ENCODE measurements at places on chromosomes 11 and 22.

DNA sequence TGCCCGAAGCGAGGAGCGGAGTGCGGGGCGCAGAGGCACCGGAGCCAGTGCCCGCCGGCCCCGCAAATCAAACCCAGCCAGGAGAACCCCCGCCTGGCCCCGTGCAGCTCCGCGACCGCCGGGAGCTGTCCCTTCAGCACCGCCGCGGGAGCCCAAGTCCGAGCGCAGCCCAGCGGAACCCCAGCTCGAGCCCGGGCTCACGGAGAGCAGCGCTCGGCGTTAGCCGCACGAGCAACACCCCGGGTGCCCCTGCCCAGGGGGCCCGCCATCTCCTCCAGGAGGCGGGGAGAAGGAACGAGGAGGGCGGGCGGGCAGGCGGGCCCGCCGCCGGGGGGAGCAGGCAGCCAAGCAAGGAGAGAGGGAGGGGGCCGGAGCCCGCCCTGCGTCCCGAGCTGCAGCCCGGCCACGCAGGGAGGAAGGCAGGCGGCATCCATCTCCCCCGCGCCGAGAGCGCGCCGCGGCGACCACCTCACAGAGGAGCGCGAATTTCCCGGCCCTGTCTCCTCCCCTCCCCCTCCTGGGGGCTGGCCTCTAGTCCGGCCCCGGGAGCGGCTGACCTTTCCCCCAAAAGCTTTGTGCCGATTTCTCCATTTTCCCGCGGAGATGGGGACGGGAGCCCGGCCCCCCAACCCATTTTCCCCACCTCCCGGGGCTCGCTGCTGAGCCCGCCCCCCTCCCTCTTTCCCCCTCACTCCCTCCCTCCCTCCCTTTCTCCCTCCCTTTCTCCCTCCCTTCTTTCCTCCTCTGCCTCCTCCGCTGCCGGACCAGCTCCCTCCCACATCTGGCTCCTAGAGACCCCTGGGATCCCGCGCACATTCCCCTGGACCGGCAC, 621 bp downstream of the KCNC1 start:
- peaks cover 3% of the 10 kb centered on the region for H3K27me3 ChIP-seq
- peak overlapping the region; percentile 18 for H3K4me3 ChIP-seq
- H3K36me3 ChIP-seq, result no peaks in the 10 kb centered on the region
- no peak for DNase-seq
- no peak overlapping the region for H3K27ac ChIP-seq
- H3K4me1 ChIP-seq, result peaks cover 19% of the 10 kb centered on the region

- H3K27me3 ChIP-seq, result no peaks in the 10 kb centered on the region
- no peaks in the 10 kb centered on the region for H3K36me3 ChIP-seq
- no peak overlapping the region for H3K27ac ChIP-seq
- H3K4me3 ChIP-seq, result no peak overlapping the region
- no peaks in the 10 kb centered on the region for H3K4me1 ChIP-seq
Measured at GRCh38 chr11:60240662-60241061, 2.3 kb downstream of the MS4A4E start.

DNA sequence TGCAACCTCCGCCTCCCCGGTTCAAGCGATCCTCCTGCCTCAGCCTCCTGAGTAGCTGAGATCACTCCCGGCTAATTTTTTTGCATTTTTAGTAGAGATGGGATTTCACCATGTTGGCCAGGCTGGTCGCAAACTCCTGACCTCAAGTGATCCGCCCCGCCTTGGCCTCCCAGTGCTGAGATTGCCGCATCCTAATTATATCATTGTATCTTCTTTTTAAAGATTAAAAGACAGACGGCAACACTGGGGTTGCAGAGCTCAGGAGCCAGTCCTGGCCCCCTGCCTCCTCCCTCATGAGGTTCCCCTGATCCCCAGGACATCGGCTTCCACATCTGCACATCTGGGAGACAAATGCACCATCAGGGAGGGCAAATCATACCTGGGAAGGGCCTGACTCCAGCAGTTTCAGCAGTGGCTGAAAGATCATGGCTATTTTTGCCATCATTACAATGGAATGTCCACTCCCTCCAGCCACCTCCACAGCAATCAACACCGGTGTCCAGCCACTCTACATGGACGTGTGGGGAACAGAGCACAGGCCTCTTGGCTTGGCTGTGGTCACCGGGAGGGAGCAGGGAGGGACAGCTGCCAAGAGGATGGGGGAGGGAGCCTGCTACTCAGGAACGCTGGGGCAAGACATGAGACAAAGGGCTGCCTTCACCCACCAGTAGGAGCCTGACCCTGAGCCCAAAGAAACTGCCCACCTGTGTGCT, 9.2 kb upstream of the CELSR1 start:
- no peaks in the 10 kb centered on the region for H3K36me3 ChIP-seq
- H3K4me3 ChIP-seq, result no peak overlapping the region
- peak overlapping the region; percentile 87 for H3K27ac ChIP-seq
- no peaks in the 10 kb centered on the region for H3K27me3 ChIP-seq

- no peaks in the 10 kb centered on the region for H3K4me1 ChIP-seq
- no peak overlapping the region for H3K4me3 ChIP-seq
- H3K27me3 ChIP-seq, result no peaks in the 10 kb centered on the region
- no peak for DNase-seq
- H3K27ac ChIP-seq, result no peak overlapping the region
- no peaks in the 10 kb centered on the region for H3K36me3 ChIP-seq
Measured at GRCh38 chr11:102879801-102880200, 5.0 kb upstream of the MMP12 start.

- H3K4me1 ChIP-seq, result no peaks in the 10 kb centered on the region
- no peak overlapping the region for H3K27ac ChIP-seq
- H3K27me3 ChIP-seq, result no peaks in the 10 kb centered on the region
- no peak overlapping the region for H3K4me3 ChIP-seq
- H3K36me3 ChIP-seq, result no peaks in the 10 kb centered on the region
Measured at GRCh38 chr11:111465400-111465799, 46.8 kb downstream of the BTG4 start.

DNA sequence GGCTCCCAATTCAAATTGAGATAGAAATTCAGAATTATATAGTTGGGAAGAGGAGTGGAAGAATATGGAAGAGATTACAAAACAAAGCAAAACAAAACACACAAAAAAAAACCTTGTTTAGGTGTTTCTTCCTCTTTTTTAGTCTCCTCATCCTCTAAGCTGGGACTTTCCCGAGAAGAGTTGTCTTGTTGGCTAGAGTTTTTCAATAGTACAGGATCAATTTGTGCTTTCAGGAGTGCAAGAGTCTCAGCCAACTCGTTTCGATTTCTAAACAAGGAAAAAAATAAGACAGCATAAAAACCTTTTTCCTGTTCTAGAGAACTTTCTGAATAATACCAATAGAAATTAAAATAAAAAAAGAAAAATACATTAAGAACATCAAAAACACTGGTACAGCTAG, 87.8 kb upstream of the CLNS1A start:
- peaks cover 5% of the 10 kb centered on the region for H3K36me3 ChIP-seq
- H3K4me3 ChIP-seq, result no peak overlapping the region
- H3K4me1 ChIP-seq, result no peaks in the 10 kb centered on the region
- H3K27ac ChIP-seq, result no peak overlapping the region

DNA sequence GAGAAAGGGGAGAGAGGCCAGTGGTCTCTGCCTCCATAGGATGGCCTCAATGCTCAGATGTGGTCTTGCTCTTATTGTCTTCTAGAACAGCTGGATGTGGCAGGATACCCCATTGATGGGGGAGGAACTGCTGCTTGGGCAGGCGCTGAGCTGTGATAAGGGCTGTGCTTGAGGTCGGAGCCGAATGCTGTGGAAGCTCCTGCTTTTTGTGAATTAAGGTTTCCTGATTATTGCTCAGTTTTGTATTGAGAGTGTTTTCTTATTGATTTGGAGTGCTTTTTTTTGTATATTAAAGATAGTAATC, 57.2 kb downstream of the CABIN1 start:
- H3K27me3 ChIP-seq, result no peaks in the 10 kb centered on the region
- no peak for DNase-seq
- H3K36me3 ChIP-seq, result peaks cover 94% of the 10 kb centered on the region
- peaks cover 6% of the 10 kb centered on the region for H3K4me1 ChIP-seq
- no peak overlapping the region for H3K4me3 ChIP-seq

DNA sequence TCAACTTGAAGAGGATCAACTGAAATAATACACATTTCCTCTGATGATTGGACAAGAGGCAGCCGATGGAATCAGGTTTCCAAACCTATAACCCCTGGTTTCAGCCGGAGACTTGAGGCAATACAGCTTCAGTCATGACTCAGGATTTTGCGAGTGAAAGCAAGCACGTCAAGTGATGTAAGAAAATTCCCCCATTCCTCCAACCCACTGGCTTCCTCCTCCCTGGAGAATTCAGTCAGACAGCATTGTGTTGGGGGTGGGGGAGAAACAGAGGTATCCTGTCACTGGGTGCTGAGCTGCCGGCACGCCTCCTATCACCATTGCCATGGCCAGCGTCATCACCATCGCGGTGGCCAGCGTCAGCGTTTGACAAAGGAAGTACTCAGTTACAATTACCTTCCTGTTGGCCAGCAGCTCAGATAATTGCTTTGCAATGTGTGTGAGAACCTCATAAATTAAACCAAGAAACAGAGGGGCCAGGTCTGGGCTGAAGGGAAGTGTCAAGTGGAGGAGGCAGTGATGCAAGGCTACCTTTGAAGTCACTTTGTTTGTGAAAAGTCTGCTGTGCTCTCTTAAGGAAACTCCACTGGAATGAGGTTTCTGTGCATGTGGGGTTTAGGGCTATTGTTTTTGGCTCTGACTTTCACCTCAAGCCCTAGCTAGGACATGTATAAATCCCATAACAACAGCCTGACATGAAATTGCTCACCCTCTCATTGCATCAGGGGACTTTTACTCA, 50.2 kb downstream of the LIF start:
- H3K4me1 ChIP-seq, result peaks cover 47% of the 10 kb centered on the region
- peak overlapping the region; percentile 90 for H3K27ac ChIP-seq
- H3K36me3 ChIP-seq, result no peaks in the 10 kb centered on the region
- no peak overlapping the region for H3K4me3 ChIP-seq
- no peaks in the 10 kb centered on the region for H3K27me3 ChIP-seq

GRCh38 chr22:19495562-19496323, 16.0 kb downstream of the CDC45 start:
- no peaks in the 10 kb centered on the region for H3K27me3 ChIP-seq
- no peak overlapping the region for H3K4me3 ChIP-seq
- no peaks in the 10 kb centered on the region for H3K4me1 ChIP-seq

- no peaks in the 10 kb centered on the region for H3K27me3 ChIP-seq
- no peak for DNase-seq
- H3K4me3 ChIP-seq, result no peak overlapping the region
- H3K4me1 ChIP-seq, result peaks cover 2% of the 10 kb centered on the region
- H3K36me3 ChIP-seq, result no peaks in the 10 kb centered on the region
Measured at GRCh38 chr11:68115285-68115684, 5.9 kb downstream of the CHKA start.

- H3K27ac ChIP-seq, result no peak overlapping the region
- H3K36me3 ChIP-seq, result no peaks in the 10 kb centered on the region
- no peaks in the 10 kb centered on the region for H3K27me3 ChIP-seq
- H3K4me3 ChIP-seq, result no peak overlapping the region
- no peak for DNase-seq
Measured at GRCh38 chr11:7490535-7490934, 5.2 kb downstream of the OLFML1 start.

GRCh38 chr22:39363751-39364515, 14.1 kb downstream of the SYNGR1 start:
- DNase-seq, result no peak
- peaks cover 49% of the 10 kb centered on the region for H3K4me1 ChIP-seq
- no peaks in the 10 kb centered on the region for H3K27me3 ChIP-seq
- H3K4me3 ChIP-seq, result no peak overlapping the region
- H3K27ac ChIP-seq, result peak overlapping the region; percentile 36

DNA sequence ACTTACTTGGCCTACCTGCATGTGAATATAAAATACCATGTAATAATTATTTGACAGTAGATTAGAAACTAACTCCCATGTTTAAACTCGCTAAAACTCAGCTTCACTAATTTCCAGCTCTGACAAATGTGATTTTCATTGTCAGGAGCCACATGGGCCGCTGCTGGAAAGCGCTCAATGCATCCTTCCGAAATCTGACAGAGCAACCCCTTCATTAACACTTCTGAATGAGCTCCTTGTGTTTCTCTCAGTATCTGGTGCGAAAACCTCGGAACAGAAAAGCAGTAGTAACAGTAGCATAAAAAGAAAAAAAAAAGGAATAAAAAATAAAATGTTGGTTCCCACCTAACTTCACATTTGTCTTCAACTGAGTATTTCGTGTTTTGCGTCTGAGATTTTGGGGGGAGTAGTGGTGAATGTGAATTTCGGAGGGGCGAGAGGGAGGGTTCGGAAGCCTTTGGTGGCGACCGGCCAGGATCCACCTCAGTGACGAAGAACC, 710 bp downstream of the MTCH2 start:
- H3K27ac ChIP-seq, result peak overlapping the region; percentile 95
- peaks cover 6% of the 10 kb centered on the region for H3K4me1 ChIP-seq
- no peaks in the 10 kb centered on the region for H3K27me3 ChIP-seq
- H3K4me3 ChIP-seq, result peak overlapping the region; percentile 69
- H3K36me3 ChIP-seq, result peaks cover 30% of the 10 kb centered on the region
- no peak for DNase-seq

GRCh38 chr11:100080821-100081220, 606.3 kb upstream of the ARHGAP42 start:
- no peaks in the 10 kb centered on the region for H3K27me3 ChIP-seq
- H3K4me3 ChIP-seq, result no peak overlapping the region
- H3K27ac ChIP-seq, result no peak overlapping the region
- no peaks in the 10 kb centered on the region for H3K36me3 ChIP-seq
- H3K4me1 ChIP-seq, result no peaks in the 10 kb centered on the region

DNA sequence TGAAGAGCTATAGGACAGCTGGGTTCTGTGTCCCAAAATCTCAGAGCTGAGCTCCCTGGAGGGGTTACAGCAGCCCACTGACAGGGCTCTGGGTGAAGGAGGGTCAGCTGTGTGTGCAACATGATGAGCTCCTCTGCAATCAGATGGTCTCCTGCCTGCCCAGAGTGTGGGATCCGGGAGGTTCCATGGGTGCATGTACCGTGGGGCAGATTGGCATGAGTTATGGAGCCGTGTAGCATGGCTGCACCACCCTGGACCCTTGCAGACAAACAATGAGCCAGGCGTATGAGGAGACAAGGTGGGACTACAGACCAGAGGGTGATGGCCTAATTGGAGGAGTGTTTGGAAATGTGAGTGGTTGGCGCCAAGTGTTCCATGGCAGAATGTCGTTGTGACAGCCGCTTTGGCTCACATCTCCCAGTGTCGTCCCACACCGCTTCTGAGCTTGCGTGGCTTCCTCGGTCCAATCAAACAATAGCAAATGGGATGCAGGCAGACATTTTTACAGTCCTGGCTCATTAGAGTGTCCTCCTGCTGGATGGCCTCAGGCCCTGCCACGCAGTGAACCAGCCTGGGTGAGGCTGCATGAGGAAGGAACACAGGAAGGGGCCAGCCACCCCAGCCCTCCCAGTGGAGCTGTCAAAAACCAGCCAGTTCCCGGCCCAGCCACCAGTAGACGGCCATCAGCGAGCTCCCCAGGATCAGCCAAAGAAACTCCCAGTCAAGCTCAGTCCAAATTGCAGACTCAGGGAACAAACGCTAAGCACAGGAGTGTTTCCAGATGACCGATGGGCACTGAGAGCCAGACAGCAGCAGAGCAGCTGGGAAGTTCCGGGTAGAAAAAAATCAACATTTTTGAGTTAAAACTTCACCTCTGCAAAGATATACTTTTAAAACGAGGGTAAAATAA, 1066.9 kb downstream of the BRD1 start:
- H3K36me3 ChIP-seq, result no peaks in the 10 kb centered on the region
- H3K27ac ChIP-seq, result no peak overlapping the region
- H3K4me1 ChIP-seq, result no peaks in the 10 kb centered on the region
- H3K27me3 ChIP-seq, result no peaks in the 10 kb centered on the region
- no peak overlapping the region for H3K4me3 ChIP-seq
- no peak for DNase-seq

Measured in esophagus squamous epithelium (tissue), 5 donors.